Thoracic aorta (tissue), 2 donors: ENCODE measurements at places on chromosomes 6 and 20.
A peak's percentile ranks its signal among the peaks of the same experiment; 100 is the strongest.

DNA sequence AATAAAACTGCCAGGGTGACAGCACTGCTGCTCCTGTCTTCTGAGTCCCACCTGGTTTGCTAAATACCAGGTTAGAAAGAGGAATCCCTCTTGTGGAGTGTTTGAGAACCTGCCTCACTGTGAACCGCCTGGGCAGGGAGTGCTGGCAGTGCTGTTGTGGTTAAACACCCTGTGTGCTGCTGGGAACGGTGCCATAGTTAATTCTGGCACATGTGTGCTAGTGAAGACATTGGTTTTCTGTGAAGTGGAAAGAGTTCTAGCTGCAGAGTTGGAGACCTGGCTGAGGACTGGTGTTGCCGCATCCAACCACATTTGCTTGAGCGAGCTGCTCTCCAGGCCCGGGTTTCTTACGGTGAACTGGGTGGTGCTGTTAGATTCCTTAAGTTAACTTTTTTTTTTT lies 72.7 kb downstream of the IGF2R start:
- peak overlapping the region; percentile 55 for H3K4me3 ChIP-seq
- no peak for DNase-seq
- peaks cover 9% of the 10 kb centered on the region for H3K4me1 ChIP-seq
- H3K36me3 ChIP-seq, result peaks cover 16% of the 10 kb centered on the region
- peak overlapping the region; percentile 52 for H3K27ac ChIP-seq

DNA sequence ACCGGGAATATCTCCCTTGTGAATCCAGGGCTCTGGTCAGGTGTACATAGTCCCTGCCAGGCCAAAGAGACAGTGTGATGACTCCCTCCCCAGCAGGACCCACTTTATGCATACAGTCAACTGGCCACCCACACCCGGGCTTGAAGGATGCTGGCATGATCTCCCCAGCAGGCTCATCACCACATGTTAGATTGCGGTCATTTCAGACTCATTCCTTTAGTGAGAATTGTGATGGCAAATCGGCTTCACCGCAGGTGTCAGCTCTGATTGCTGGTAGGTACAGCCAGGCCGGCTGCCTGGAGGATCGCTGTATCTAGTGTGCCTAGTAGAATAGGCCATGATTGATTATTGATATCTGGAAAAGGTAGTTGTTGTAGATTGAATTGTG lies 24.5 kb downstream of the CD83 start:
- no peak overlapping the region for H3K27ac ChIP-seq
- no peak for DNase-seq
- no peak overlapping the region for H3K4me3 ChIP-seq
- no peaks in the 10 kb centered on the region for H3K4me1 ChIP-seq

GRCh38 chr20:9087531-9088217 lies 18.8 kb downstream of the PLCB4 start:
- DNase-seq, result no peak
- H3K36me3 ChIP-seq, result no peaks in the 10 kb centered on the region
- H3K27ac ChIP-seq, result no peak overlapping the region
- H3K4me3 ChIP-seq, result no peak overlapping the region
- H3K27me3 ChIP-seq, result no peaks in the 10 kb centered on the region
- H3K4me1 ChIP-seq, result peaks cover 19% of the 10 kb centered on the region

DNA sequence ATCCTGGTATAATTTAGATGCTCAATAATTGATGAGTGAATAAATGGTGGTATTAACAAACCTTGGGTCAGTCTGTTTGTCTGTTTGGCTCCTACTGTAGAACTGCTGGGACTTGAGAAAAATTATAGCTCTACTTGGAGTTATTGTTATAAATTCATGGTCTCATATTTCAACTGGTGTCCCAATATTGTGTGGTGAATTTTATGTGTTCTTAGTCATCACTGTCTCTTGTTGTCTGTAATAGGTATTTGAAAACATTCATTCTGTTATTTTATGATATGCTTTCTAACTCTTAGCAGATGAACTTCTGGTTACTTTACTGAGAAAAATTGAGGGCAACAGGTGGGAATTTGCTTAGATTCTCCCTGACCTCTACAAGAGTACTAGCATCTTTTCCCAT lies 221.4 kb downstream of the CDKAL1 start:
- H3K4me3 ChIP-seq, result no peak overlapping the region
- H3K27me3 ChIP-seq, result no peaks in the 10 kb centered on the region
- no peak overlapping the region for H3K27ac ChIP-seq
- H3K4me1 ChIP-seq, result no peaks in the 10 kb centered on the region
